Activated naive CD4-positive, alpha-beta T cell treated with anti-CD3 and anti-CD28 coated beads, Interleukin-2, amount 10 ng/mL, durations not matched to agents 5 hours and 36 hours (primary cell): ENCODE measurements at places on chromosomes 12 and 14. TPM values are rescaled to one million over a fixed set of nuclear protein-coding genes. Genes with fewer than 3 reads are reported as not detected.

The CLEC12A gene
- 0.23 TPM for total RNA-seq

The SMIM41 gene
- total RNA-seq = not detected

The SEL1L gene
- 62.1 TPM for total RNA-seq

The GPR68 gene
- total RNA-seq = 25.1 TPM

The NIN gene
- total RNA-seq = 83.1 TPM

The RNASE3 gene
- not detected for total RNA-seq

The GNB3 gene
- 0.10 TPM for total RNA-seq

The ENDOU gene
- total RNA-seq = not detected

The NAV3 gene
- not detected for total RNA-seq

The OS9 gene
- total RNA-seq = 136 TPM

The PLD4 gene
- not detected for total RNA-seq

The AKT1 gene
- total RNA-seq = 137 TPM

The VRTN gene
- not detected for total RNA-seq

The SCNN1A gene
- total RNA-seq = 0.88 TPM

The PIWIL1 gene
- not detected for total RNA-seq

The KCNJ8 gene
- not detected for total RNA-seq

The POU6F1 gene
- total RNA-seq = 3.7 TPM

The PARP2 gene
- 25.2 TPM for total RNA-seq

The IL22 gene
- total RNA-seq = not detected

The PIANP gene
- total RNA-seq = not detected

The HSPB8 gene
- not detected for total RNA-seq

The C14orf180 gene
- not detected for total RNA-seq

The ALKBH1 gene
- 11.0 TPM for total RNA-seq

The AQP6 gene
- total RNA-seq = not detected

The HNF1A gene
- not detected for total RNA-seq

The RERG gene
- not detected for total RNA-seq

The ALG10B gene
- 9.8 TPM for total RNA-seq

The ACOT4 gene
- total RNA-seq = 1.1 TPM

The NPFF gene
- not detected for total RNA-seq

The KLRG1 gene
- 12.6 TPM for total RNA-seq

The HOXC9 gene
- not detected for total RNA-seq

The CLEC1B gene
- total RNA-seq = not detected

The A2M gene
- not detected for total RNA-seq

The CLEC4C gene
- not detected for total RNA-seq

The GLRX5 gene
- 30.3 TPM for total RNA-seq

The CCDC38 gene
- 0.18 TPM for total RNA-seq

The ARHGAP9 gene
- total RNA-seq = 211 TPM

The INHBE gene
- total RNA-seq = not detected

The OTUB2 gene
- 2.4 TPM for total RNA-seq

The CEP290 gene
- total RNA-seq = 11.4 TPM

The ATP6V1D gene
- 38.1 TPM for total RNA-seq

The LMNTD1 gene
- total RNA-seq = not detected

The RDH5 gene
- 11.1 TPM for total RNA-seq

The ZNF10 gene
- total RNA-seq = 9.2 TPM

The PLEKHA5 gene
- 2.4 TPM for total RNA-seq

The DNAH10 gene
- not detected for total RNA-seq

The SLC10A1 gene
- not detected for total RNA-seq

The KCNMB4 gene
- total RNA-seq = 0.76 TPM

The OAS1 gene
- total RNA-seq = 34.9 TPM

The RBM25 gene
- total RNA-seq = 87.8 TPM

The GALNT8 gene
- total RNA-seq = not detected

The PMEL gene
- not detected for total RNA-seq

The DCTN2 gene
- 80.0 TPM for total RNA-seq

The RTN1 gene
- total RNA-seq = not detected

The IRAK4 gene
- total RNA-seq = 46.6 TPM

The ACSS3 gene
- total RNA-seq = not detected
